ENCODE measurements at places on chromosomes 6 and 20. TPM values are rescaled to one million over a fixed set of nuclear protein-coding genes. Genes with fewer than 3 reads are reported as not detected.

GRCh38 chr6:143233554-143234285 is 173.0 kb downstream of the AIG1 start:
- no peaks in the 10 kb centered on the region for H3K36me3 ChIP-seq
- H3K4me3 ChIP-seq = no peak overlapping the region
- no peaks in the 10 kb centered on the region for H3K27me3 ChIP-seq
- H3K27ac ChIP-seq = no peak overlapping the region

DNA sequence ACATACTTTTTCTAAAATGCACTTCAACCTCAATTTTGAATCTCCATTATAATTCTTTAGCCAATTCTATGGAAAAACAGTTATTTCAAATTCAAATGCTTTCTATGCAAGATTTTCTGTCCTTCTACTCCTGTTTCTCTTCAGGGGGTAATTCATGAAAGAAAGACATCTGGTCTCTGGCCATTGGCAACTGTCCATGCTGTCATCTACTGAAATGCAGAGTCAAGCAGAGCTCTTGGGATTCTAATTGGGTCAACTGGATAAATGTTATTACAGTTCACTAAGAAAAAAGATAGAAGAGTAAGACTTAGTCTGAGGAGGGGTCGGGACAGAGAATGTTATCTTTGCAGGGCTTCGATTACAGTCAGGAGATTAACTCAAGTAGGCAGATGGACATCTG is 22.0 kb upstream of the BMP5 start:
- no peaks in the 10 kb centered on the region for H3K27me3 ChIP-seq
- no peak overlapping the region for H3K27ac ChIP-seq
- no peaks in the 10 kb centered on the region for H3K36me3 ChIP-seq
- DNase-seq = no peak
- no peaks in the 10 kb centered on the region for H3K4me1 ChIP-seq
- no peak overlapping the region for H3K4me3 ChIP-seq

DNA sequence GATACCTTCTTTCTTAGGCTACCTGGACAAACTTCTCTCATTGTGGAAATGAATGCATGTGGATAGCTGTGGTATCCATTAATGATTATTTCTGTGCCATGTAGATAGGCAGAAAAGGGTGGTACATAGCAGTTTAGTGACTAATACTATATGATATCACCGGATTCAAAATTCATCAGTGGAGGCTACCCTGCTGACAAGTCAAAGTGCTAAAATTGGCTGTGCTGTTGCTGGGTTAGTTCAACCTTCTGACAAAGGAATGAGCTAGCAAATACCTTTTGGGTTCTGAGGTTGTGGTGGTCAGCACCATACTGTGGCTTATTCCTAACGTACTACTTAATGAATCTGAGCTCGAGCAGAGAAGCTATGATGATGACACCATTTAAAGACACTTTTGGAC is 109.1 kb downstream of the TFAP2B start:
- no peaks in the 10 kb centered on the region for H3K4me1 ChIP-seq
- no peaks in the 10 kb centered on the region for H3K27me3 ChIP-seq
- H3K36me3 ChIP-seq = no peaks in the 10 kb centered on the region
- no peak for DNase-seq
- H3K4me3 ChIP-seq = no peak overlapping the region

GRCh38 chr6:28977341-28978132 is 27.6 kb downstream of the ZNF311 start:
- H3K4me1 ChIP-seq = peaks cover 17% of the 10 kb centered on the region
- DNase-seq = no peak
- peak overlapping the region; percentile 26 for H3K4me3 ChIP-seq
- H3K36me3 ChIP-seq = no peaks in the 10 kb centered on the region
- H3K27me3 ChIP-seq = peaks cover 31% of the 10 kb centered on the region

The GPR63 gene
- total RNA-seq = 0.10 TPM

The CNKSR3 gene
- 0.25 TPM for total RNA-seq

- no peaks in the 10 kb centered on the region for H3K27me3 ChIP-seq
- no peak for DNase-seq
- no peak overlapping the region for H3K4me3 ChIP-seq
- no peak overlapping the region for H3K27ac ChIP-seq
Observed at GRCh38 chr6:133300896-133301295, 59.7 kb downstream of the EYA4 start.

The CTCFL gene
- not detected for total RNA-seq

GRCh38 chr6:168410554-168411011 is 30.4 kb upstream of the SMOC2 start:
- no peaks in the 10 kb centered on the region for H3K36me3 ChIP-seq
- H3K27me3 ChIP-seq = no peaks in the 10 kb centered on the region
- DNase-seq = no peak
- no peaks in the 10 kb centered on the region for H3K4me1 ChIP-seq

DNA sequence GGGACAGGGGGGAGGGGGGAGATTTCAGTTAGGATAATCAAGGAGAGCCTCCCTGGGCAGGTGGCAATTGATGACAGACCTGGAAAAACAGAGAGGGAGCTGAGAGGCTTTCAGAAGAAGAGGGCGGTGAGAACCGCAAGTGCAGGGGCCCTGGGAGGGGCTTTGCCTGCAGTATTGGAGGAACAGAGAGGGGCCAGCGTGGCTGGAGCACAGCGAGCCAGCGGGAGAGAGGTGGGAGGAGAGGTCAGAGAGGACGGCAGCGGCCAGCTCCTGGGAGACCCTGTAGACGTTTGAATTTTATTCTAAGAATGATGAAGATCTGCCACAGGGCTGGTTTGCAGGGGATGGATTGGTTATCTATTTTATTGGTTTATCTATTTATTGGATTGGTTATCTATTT is 34.5 kb upstream of the NOL4L start:
- no peaks in the 10 kb centered on the region for H3K36me3 ChIP-seq
- no peaks in the 10 kb centered on the region for H3K27me3 ChIP-seq
- H3K4me1 ChIP-seq = no peaks in the 10 kb centered on the region

DNA sequence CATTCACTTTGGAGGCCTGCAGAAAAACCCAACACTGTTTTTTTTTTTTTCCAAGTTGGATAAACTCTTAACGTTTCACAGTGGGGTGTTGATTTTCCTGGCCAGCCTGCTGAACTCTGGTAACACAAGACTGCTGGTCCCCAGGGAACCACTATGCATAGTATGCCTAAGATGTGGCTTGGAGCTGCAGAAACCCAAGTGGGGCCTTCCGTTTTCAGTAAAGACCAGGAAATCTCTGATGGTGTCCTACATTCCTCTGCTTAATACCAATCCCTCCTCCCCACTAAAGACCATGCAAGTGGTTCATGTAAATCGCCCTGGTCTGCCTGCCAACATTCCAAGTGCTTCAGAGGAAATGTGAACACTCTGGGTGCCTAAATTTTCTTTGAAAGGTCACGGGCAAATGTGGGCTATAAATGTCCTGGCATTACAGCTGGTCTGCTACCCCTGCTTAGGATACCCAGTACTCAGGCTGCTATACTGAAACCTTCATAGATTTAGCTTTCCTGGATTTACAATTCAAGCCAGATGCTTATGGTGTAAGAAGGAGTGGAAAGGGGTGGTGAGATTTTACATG is 615.4 kb downstream of the MAFB start:
- H3K27ac ChIP-seq = no peak overlapping the region
- DNase-seq = no peak
- H3K4me1 ChIP-seq = no peaks in the 10 kb centered on the region
- H3K4me3 ChIP-seq = no peak overlapping the region
- H3K27me3 ChIP-seq = no peaks in the 10 kb centered on the region

- H3K4me1 ChIP-seq = no peaks in the 10 kb centered on the region
- no peak overlapping the region for H3K4me3 ChIP-seq
- no peaks in the 10 kb centered on the region for H3K36me3 ChIP-seq
- no peak overlapping the region for H3K27ac ChIP-seq
Observed at GRCh38 chr6:13045676-13046075, 282.7 kb downstream of the TBC1D7 start.

The ESR1 gene
- 4.7 TPM for total RNA-seq

The PAX1 gene
- not detected for total RNA-seq

The FKBP1C gene
- 1.2 TPM for total RNA-seq

- H3K36me3 ChIP-seq = no peaks in the 10 kb centered on the region
- peak; percentile 46 for DNase-seq
- no peak overlapping the region for H3K4me3 ChIP-seq
- H3K27ac ChIP-seq = no peak overlapping the region
- H3K27me3 ChIP-seq = no peaks in the 10 kb centered on the region
Observed at GRCh38 chr20:57594092-57594951, 25.9 kb downstream of the ZBP1 start.

DNA sequence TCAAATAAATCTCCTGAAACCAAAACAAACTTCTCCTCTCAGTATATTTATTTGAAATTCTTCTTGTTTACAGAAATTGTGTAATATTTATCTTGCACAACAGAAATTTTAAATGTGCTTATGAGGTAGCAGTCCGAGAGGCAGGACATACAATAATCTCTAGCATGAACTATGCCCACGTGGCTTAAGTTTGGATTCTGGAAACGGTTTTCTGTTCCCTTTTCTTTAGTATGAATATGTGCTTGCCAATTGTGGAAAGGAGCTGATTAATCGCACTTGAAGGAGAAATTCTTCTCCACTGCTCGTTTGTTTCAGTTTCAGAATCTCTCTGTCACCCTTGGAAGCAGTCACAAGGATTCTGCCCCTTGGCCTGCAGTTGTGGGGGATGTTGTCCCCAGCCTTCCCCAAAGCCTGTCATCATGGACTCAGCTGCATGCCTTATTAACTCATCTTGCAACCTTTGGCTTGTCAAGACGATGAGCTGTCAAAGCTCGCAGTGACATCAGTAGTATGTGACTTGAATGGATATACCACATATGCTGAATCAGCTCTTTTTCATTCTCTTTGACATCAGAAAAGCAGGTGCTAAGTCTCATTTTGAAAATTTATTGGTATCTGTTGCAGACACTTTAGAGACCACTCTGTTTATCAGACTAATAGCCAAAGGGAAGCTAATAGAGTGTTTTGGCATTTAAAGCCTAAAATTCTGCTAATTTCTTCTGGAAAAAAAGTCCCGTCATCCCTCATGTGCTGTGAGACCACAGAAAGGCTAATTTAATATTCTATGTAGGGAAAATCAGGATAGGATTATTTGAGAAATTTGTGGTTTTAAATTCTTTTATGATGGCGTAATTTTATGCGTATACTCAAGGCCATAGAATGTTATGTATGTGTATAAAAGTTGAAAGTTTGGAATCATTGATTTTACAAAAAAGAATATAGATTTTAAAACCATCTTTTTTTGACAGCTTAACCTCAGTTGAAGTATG is 186.8 kb downstream of the ARID1B start:
- no peaks in the 10 kb centered on the region for H3K27me3 ChIP-seq
- H3K36me3 ChIP-seq = no peaks in the 10 kb centered on the region
- DNase-seq = no peak
- peaks cover 9% of the 10 kb centered on the region for H3K4me1 ChIP-seq
- no peak overlapping the region for H3K4me3 ChIP-seq

DNA sequence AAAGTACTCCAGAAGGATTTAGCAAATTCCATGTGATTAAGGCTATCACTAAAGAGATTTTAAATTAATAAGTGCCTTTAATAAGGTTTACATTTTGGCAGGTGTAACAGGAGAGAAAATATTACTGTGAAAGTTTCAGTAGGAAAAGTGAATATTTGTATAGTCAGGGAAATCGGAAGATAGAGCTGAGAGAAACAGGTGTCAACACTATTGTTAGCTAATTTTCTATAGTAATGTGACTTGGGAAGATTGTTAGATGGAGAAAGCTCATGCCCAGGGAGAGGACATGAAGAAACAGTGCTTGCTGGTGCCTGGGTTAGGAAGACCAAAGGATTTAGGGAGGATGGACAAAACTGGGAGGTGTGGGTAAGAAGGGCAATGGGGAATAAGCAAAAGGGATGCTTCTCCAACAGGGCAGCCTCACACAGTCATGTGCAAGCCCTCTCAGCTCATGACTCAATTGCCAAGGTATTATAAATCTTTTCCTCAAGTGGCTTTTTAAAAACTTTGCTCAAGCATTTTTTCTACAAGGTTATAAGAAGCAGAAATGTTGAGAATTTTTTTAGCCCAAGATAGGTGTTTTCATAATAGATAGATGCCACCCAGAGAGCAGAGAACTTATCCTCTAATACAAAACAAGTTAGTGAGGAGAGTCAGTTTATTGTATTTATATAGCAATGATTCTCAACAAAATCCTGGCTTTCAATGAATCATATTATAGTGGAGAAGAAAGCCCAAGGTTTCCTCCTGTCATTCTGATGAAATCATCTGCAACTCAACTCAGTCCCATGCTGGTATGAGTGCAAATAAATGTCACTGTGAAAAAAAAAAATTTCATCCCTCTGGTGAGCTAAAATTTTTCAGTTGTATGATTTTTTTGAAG is 325.2 kb upstream of the NT5E start:
- no peaks in the 10 kb centered on the region for H3K4me1 ChIP-seq
- H3K27ac ChIP-seq = no peak overlapping the region
- H3K4me3 ChIP-seq = no peak overlapping the region
- DNase-seq = no peak
